CD4-positive, alpha-beta memory T cell (primary cell): ENCODE measurements at places on chromosomes 6 and 20. TPM values are rescaled to one million over a fixed set of nuclear protein-coding genes. Genes with fewer than 3 reads are reported as not detected.

Gene F13A1
- 0.33 TPM for total RNA-seq

Gene MOCS1
- total RNA-seq = 0.25 TPM

DNA sequence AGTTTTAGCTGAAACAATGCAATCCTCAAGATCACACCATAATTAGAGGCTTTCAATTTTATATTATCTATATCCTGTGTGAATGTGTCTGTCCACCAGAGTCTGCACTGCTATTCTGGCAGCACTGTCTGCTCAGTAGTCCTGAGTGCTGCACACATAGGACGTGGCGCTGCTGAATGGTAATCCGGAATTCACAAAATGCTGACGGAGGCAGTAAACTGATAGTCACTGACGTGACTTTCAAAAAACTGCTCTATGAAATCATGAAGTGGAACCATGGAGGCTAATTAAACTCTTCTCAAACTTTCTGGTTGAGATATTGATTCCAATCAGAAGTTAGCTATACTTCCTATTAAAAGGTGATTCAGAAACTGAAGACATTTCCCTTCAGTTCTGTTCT is 190.8 kb upstream of the NOX3 start:
- DNase-seq = no peak

- no peak for DNase-seq
Observed at GRCh38 chr6:77813090-77813489, 160.3 kb downstream of the MEI4 start.
